ENCODE measurements at places on chromosomes 13 and 19.

DNA sequence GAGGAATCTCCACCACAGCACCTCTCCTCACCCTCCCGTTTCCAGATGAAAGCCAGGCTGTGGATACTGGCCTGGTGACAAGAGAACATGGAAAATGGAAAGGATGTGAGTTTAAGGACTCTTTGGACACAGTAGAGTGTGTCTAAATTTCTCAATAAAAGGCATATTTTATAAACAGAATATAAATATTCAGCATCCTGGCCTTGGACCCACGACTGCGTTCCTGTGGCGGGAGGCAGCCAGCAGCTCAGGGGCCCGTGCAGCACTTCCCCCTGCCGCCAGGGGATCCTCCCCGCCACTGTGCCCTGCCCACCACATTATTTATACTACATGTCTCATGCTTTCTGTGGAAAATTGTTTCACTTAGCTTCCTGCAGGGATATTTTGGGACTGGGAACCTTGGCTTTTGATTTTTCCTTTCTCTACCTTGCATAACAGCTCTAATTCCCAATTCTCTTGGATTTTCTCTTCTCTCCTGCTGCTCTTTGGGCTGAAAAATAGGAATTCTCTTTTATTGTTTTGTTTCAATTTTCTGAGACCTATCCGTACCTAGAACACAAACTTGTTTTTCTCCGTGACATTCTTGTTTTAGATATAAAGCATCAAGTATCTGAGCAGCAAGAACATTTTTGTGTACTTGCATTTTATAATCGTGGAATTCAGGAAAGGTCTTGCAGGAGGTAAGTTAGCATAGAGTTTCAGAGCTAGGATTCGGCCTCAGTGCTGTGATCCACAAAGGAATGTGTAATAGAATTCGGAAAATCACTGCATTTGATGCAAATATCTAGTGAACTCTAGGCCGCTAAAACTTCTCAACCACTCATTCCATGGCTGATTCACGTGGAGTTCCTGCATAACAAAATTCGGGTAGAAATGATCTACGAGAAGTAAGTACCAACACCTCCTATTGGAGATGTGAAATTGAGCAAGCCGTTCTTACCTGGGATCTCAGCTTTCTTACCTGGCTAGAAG, 107.7 kb upstream of the SPATA13 start:
- DNase-seq, result peak; percentile 59

DNA sequence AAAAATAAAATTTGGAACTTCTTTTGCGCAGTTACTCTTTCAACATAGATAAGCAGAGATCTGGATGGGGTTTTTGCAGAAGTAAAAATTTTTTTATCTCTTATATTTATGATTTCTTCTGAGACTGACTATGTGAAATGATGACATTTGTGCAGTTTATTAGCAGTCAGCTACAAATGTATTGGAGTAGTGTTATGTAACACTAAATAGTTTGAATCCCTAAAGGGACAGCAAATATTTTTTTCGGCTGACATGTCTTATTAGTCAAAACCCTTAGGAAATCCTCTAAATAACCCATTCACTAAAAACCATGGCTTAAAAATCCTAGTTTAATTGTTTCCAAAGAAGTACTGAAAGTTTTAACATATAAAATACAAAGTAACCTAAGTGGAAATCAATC, 48.0 kb upstream of the EDNRB start:
- no peak for DNase-seq

GRCh38 chr13:74904556-74904955, 577.4 kb downstream of the TBC1D4 start:
- DNase-seq, result no peak

DNA sequence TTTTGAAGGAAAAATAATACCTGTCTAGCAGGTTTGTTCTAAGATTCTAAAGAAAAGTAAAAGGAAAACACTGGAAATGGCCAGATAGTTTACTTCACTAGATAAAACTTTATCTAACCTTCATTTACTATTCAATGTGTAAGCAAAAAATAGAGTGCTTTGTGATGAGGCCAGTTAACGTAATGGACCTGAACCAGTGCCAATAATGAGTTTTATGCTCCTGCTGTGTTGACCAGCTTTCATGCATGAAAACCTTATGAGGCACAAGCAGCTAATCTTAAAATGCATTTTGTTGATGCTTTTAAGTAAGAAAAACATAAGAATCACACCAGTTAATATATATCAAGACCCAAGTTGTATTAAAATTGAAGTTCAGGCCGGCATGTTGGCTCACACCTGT, 617.2 kb upstream of the GPC6 start:
- DNase-seq, result no peak

DNA sequence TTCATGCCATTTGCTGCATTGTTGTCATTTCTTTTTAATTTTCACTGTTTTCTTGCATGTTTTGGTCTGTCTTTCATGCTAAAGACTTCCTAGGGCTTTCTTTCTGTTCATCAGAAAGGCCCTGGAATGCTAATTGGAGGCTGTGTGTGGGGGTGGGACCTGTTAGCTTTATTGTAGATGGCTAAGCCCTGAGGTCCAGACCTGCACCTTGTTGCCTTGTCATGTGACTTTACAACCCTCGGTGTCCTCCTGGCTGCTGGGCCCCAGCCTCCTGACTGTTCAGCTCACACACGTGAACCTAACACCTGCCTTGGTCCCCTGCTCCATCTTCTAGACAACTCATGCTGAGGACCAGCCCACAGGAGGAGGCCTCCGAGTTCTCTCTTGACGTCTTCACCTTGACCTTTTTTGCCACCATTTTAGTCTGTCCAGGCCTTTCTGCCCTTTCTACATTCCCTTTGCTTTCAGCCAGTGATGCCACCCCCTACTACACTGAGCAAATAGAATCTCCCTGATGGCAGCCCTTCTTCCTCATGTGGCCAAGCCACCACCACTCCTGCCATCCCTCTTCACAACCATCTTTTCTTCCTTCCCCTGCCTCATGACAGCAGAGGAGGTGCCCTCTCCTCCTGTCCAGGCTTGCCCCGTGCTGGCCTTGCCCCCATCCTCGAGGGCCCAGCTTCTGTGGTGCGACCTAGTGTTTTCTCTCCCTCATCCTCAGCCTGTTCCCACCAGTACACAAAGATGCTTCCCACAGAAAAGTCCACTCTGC, 41.4 kb upstream of the GPI start:
- DNase-seq, result no peak
